ENCODE measurements at places on chromosomes 7 and 10.

DNA sequence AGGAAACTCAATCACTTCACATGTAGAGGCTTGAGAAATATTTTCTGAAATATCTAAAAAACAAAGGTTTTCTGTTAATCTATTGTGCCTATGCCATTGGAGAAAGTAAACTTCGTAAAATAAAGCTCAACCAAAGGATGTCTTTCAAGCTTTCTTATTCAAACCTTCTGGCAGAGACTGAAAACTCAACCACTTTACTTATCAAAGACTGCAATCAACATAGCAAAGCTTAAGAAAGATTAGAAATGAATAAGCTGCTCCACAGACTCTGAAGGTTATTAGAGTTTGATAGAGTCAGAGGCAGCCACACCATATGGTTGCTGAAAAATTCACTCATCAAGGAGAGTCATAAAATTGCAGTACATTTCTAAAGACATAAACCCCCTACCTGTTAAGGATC is 245.8 kb upstream of the MEOX2 start:
- DNase-seq: no peak

- DNase-seq: no peak
Measured at GRCh38 chr10:90087197-90088023, 386.0 kb downstream of the KIF20B start.

DNA sequence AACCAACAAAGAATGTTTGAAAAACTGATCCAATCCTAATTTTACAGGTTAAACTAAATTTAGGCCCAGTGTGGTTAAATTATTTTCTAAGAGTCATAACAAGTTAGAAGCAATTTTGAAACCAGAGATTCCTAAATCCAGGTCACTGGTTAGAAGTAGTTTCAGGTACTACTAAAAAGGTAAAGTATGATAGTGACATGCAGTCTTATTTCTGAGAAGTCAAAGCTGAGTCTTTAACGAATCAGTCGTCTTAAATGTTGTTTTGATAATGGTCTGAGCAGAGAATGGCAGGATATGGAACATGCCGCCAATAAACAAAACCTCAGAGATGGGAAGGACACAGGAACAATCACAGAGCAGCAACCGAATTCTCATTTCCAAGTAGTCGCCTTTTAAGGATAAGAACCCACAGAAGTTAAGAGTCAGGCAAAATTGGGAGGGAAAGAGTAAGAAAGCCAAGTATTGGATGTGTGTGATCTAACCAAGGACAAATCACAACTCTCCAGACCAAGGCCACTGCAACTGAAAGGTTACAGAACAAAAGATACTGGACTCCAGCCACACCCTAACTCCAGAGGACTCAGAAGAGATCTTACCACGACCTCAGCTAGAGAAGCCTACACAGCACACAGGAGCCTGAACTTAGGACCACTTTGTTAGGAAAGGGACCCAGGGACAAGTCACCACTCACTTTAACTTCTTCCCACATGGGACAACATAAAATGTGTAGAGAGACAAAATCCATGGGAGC is 19.7 kb downstream of the TMEM243 start:
- no peak for DNase-seq

- no peak for DNase-seq
Measured at GRCh38 chr10:34408381-34408780, 406.7 kb downstream of the PARD3 start.

DNA sequence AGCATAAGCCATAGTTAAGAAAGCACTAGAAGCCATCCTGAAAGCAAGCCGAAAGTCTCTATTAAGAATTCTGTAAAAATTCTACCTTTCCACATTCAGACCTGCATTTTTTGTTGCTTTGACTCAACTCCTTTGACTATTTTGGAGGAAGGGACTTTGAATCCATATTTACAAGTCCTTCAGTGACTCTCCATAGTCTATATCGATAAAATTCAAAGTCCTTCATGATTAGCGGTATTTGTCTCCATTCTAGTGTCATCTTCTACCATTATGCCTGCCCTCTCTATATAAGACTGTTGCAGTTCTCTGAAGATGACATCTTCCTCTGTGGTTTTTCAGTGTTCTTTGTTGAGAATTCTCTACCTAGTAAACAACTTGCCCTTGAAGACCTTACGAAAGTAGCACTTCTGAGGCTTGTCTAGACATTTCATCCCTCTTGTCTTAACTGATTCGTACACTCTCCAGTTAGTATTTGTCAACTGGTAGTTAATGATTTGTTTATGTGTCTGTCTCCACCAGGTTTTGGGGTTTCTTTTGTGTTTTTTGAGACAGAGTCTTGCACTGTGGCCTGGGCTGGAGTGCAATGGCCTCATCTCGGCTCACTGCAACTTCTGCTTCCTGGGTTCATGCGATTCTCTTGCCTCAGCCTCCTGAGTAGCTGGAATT is 1.7 kb downstream of the CCSER2 start:
- DNase-seq: no peak

- no peak for DNase-seq
Measured at GRCh38 chr10:86400705-86401587, 34.4 kb upstream of the GRID1 start.

DNA sequence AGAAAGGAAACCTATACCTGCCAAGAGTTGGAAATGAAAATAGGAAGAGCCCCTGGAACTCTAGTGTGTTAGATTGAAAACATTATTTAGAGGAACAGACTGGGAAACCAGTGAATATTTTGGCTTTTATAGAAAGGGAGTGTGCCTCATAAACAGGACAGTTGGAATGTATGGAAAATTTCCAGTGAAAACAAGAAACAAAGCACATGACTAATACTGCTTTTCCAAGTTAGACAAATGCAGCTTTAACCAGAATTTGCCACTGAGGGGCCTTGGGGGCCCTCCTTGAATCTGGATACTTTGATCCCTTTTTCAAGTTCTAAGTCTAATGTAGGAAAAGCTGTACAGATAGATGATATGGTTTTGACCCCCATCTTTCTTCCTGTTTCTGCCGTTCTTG is 21.2 kb downstream of the ITGB8 start:
- no peak for DNase-seq

GRCh38 chr10:79627075-79627474 is 16.3 kb downstream of the SFTPA1 start:
- no peak for DNase-seq

DNA sequence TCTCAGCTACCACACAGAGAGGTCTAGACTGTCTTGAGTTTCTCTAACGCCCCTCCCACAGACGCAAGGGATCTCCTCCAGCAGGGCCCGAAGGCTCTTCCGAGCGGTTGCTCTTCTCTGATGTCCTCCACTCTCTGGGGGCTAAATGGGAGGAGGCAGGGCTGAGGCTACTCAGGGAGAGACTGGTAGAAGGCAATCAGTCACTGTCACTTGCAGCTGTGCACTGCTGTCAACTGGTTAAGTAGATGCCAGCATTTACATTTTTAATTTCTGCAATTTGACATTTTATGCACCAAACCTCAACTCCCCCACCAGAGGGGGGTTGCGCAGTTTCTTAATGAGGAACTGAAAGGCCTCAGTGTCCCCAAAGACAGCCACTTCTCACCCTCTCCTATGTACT is 442.8 kb downstream of the PLXNA4 start:
- DNase-seq: no peak

- no peak for DNase-seq
Measured at GRCh38 chr10:73888514-73888913, 14.2 kb upstream of the CAMK2G start.

DNA sequence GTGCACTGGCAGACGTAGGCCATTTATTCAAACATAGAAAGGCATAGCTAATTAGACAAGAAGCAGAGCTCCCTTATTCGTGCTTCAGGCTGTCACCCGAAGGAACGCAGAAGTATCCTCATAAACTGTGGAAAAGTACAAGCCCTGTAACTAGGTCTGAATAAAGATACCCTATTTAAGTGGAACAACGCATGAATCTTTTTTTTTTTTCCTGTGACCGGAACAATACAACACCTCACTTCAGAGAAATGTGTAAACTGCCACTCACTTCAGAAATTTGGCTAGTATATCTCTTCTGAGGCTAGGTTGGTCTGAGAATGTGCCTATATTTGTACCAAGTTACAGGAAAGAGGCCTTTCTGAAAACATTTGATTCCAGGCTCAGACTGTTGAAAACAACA is 8.0 kb upstream of the CSTF2T start:
- DNase-seq: no peak

DNA sequence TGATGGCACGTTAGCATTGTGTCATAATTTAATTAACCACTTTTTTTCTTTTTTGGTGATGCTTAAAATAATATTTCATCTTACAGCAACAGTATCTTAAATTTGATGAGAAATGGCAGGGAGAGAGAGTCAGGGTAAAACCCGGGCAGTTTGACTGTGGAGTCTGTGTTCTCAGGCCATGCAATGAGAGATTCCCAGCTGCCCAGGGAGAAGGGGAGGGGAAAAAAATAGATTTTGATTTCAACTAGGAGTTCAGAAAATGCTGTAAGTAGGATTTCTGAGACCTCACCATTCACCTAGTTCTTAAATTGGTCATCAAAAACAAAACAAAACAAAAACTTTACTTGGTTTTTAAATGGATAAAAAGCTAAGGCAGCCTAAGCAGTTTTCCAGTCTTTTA is 37.4 kb upstream of the XPNPEP1 start:
- DNase-seq: no peak

DNA sequence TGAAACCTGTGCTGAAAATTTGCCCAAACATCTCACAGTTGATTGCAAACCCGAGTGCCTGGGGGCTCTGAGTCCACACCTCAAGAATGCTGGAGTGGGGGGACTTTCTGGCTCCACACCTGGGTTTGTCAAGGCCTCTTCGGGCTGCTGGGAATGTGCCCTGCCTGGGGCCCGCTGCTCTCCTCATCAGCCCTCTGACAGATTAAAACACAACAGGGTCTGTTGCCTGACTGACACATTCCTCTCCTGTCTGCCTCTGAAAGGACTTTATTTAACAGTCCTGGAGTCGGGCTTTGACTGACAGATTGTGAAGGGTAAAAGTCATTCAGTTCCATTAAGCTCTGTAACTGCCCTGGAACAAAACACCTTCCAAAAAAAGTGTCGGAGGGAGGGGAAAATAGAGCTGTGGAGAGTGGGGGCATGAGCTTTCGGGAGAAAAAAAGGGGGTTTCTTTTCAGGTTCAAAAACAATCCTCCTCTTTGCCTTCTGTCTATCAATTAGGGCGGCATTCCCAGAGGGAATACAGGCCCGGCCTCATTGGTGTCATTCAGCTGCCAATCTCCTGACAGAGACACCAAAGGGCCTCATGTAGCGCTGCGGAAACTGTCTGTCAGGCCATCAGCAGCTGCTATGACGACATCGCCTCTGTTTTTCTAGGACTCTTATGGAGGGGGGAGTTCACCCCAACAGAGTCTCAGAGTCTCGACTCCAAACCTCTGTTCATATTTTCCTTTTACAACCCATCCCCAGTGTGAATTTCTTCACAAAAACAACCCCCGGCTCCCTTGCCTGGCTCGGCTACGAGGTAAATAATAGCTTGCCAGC is 398.8 kb upstream of the NFE2L3 start:
- DNase-seq: no peak

DNA sequence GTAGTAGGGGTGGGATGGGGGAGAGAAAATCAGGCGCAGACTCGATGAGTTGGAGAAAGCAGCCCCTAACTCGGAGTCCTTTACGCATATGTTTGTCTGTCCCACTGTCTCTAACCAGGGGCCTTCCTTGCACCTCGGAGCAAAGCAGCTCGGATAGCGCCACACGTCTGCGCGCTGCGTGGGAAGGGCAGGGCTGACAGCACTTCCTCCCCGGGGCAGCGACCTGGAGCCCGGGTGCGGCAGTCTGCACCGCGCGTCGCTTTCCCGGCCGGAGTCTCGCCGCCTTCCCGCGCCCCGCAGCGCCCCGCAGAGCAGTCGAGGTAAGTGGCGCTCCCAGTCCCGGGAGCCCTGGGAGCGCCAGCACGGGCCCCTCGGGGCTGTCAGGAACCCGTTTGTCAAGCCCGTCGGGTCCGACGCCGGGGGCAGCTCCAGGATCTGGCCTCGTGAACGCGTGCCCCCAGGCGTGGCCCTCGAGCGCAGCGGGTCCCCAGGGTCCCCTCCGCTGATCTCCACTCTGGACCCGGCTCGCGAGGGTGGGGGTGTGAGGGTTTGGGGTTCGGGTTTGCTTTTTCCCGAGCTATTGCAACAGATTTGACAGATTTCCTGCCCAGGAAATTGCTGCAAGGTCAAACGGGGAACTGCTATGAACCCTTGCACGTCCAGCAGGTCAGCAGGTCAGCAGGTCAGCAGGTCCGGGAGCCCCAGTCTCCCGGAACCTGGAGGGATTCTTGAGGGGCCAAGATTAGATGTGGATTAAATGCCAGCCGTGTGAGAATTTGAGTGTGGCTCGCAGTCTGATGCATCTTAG is 597 bp downstream of the APBB1IP start:
- no peak for DNase-seq

- DNase-seq: no peak
Measured at GRCh38 chr10:122148876-122149560, 122.1 kb upstream of the BTBD16 start.

- no peak for DNase-seq
Measured at GRCh38 chr10:56370217-56371113, 9.4 kb upstream of the ZWINT start.

GRCh38 chr7:44184873-44185446 is 4.3 kb downstream of the GCK start:
- no peak for DNase-seq

GRCh38 chr7:19056305-19056704 is 61.1 kb downstream of the TWIST1 start:
- no peak for DNase-seq

DNA sequence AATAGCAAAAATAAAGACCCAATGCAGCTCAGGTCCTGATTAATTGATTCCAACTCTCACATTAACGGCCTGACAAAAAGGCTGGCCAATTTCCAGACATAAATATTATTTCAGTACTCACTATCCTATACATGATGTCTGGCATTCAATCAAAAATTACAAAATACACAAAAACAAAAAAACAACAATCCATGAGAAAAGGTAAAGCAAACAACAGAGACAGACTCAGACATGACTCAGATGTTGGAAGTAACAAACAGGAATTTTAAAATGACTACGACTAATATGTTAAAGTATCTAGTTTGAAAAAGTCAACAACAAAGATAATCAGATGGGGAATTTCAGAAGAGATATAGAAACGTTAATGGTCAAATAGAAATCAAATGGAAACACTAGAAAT is 152.8 kb downstream of the AMPH start:
- DNase-seq: no peak

GRCh38 chr10:51832652-51833383 is 133.4 kb upstream of the CSTF2T start:
- DNase-seq: no peak

DNA sequence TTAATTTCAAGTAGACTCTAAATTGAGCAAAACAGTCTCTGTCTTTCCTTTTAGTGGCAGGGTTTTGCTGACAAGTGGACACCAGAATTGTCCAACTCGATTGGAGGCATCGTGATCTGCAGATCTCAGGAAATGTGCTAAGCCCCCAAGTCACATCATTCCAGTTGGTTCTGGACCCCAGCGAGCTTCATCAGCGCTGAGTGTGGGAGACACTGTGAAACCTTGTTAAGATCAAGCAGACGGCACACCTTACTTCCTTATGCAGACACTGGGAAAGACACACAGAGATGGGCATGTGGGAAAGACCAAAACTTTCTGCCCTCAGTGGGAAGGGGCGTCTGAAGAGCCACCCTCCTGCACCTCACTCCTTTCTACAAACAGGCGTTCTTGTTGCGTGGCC is 440.8 kb downstream of the GLRX3 start:
- DNase-seq: no peak

All from hypothalamus (tissue), 51 donors.